Right renal cortex interstitium (tissue), 3 donors: ENCODE measurements at places on chromosomes 4 and X. TPM values are rescaled to one million over a fixed set of nuclear protein-coding genes. Genes with fewer than 3 reads are reported as not detected.

- no peak for DNase-seq
Measured at GRCh38 chrX:20315140-20315539, 48.4 kb upstream of the RPS6KA3 start.

DNA sequence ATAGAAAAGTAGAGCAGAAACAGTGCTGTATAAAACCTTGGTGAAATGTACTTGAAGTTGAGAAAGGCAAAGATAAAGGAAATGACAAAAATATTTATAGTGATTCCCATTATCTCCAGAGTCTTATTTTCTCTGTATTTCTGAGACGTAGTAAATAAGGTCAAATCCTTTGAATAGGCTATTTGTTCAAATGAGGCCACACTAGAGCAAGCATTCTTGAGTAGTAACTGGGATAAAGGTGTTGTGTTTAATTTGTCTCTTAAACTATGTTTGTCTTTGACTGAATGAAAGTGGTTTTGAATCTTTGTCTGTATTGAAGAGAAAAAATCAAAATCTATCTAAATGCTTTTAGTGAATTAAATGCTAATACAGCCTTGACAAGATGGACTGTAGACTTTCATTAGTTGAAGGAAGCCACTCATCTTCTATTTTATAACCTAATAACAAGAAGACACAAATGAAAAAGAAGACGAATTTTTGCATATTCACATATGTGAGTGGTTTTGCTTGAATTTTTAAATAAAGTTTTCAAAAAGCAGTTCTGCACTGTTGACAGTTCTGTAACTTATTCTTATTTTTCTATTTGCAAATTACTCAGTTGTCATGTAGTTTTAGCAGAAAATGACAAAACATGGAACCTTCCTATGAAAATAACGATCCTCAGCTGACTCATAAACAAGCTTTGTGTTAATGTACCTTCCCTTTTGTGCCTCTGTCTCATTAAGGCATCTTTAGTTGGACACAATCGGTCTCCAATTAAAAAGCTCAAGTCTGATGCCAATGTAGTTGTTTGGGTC is 94.8 kb upstream of the PCDH18 start:
- DNase-seq = no peak

- DNase-seq = no peak
Measured at GRCh38 chrX:123088331-123088730, 95.7 kb upstream of the GRIA3 start.

GRCh38 chrX:55161581-55161980 is 58.6 kb upstream of the PAGE5 start:
- DNase-seq = no peak

- no peak for DNase-seq
Measured at GRCh38 chr4:154082760-154083535, 294.1 kb upstream of the SFRP2 start.

DNA sequence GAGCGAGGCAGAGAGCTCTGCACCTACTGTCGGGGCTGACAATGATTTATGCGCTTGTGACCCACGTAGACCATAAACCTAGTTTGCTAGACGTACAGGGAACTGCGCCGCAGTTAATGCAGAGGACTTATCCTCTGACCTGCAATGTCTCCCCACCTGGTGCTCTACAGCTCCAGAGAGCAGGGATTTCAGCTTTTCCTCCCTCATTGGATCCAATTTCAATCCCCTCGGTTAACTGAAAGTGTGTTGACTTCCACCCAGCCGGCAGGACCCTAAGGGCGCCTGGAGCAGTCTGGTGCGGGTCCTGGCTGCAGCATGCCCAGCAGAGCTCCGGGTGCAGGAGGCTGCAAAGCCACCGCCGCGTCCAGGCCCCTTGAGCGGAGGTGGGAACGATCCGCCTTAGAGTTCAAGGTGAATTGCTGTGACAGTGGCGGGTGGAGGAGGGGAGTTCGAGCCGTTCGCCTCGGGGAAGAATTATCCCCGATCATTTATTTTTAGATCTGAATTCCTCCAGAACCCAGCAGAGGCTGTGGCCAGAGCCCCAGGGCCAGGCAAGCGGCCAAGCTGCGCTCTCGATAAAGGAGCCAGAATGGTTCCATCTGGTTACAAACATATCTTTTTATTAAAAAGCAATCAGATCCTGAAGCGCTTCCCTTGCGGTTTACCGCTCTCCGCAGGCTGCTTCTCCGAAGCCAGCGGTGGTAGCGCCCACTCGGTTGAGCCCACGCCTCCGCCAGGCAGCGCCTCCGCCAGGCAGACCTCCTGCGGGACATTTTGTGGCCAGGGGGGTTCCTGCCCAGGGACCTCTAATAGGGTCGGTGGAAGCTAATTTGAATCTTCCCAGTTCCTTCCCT is 66.0 kb downstream of the FBXO8 start:
- DNase-seq = no peak

DNA sequence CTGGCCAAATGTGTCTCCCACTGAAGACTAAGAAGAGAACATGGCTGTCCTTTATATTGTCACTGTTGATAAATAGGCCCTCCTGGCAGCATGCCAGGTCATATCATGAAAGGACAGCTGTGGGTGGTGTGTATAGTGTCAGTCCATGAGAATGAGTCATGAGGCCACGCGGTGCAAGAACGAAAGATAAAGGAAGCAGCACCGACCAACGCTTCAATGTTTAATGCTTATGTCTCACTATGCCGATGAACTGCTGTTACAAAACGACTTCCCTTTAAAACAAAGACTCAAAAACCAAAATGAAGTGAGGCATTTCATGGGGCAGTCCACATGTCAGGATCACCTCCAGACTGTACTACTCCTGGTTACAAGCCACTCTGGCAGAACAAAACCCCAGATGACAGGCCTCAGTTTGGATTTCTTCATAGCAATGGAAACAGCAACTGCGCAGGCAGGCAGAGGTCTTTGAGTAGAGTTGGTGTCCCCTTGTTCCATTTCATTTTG is 5.2 kb upstream of the TCEANC start:
- DNase-seq = no peak

DNA sequence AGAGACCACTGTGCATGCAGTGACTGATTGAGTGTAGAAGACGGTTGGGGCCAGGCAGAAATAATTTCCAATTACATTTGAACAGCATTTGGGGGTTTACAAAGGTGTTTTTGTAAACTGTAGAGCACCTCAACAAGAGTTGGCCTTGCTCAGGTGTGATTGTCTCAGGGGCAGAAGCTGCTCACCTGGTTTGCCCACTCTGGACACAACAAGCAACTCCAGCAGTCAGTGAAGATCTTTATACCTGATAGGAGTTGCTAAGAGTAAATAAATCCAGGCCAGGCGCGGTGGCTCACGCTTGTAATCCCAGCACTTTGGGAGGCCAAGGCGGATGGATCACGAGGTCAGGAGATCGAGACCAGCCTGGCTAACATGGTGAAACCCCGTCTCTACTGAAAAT is 221.3 kb downstream of the RAB28 start:
- DNase-seq = no peak

- no peak for DNase-seq
Measured at GRCh38 chr4:80049402-80049801, 23.6 kb downstream of the ANTXR2 start.

P2RY10 gene
- polyA plus RNA-seq = 0.26 TPM

SAP30 gene
- polyA plus RNA-seq = 13.6 TPM

WFS1 gene
- polyA plus RNA-seq = 24.6 TPM

IL2RG gene
- 1.2 TPM for polyA plus RNA-seq
